Natural killer cell treated with Interleukin-12 subunit alpha and Interleukin-12 subunit beta and Interleukin-15 and Interleukin-18, amount 100 ng/mL, for 72 hours (primary cell): ENCODE measurements at places on chromosomes 5 and 9.

- DNase-seq = no peak
Observed at GRCh38 chr9:34582787-34583186, 6.7 kb downstream of the CNTFR start.

DNA sequence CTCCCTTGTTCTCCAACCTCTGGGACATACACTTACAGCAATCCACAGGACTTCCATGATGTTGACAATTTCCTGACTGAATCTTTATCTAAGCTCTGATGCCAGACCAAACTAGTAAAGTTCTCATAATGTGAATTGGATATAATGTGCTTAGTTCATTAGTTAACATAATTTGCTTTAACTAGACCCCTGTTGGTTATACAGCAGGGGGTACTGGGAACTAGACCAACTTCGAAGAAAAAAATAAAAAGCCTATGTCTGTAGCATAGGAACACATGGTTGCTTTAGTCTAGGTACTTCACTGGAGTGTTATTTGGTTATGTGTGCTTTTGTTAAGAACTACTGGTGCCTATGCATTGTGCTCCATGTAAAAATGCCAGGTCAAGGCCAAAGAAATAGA lies 173.8 kb downstream of the ADAMTS6 start:
- no peak for DNase-seq

DNA sequence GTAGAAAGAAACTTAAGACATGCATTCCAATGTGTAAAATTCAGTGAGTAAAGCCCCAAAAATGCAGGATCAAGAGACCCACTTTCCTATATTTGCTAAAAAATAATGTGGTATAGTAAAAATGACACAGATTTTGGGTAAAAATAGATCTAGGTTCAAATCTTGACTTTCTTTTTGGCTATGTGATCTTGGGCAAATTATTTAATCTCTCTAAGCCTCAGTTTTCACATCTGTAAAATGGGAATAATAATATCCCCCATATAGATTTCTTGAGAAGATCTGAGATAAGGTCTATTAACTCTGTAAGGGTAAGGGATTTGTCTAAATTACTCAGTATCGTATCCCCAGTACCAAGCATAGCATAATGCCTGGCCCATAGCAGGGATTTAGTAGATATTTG lies 172.3 kb downstream of the CARTPT start:
- no peak for DNase-seq

- DNase-seq = no peak
Observed at GRCh38 chr5:114434396-114435219, 72.7 kb downstream of the KCNN2 start.

DNA sequence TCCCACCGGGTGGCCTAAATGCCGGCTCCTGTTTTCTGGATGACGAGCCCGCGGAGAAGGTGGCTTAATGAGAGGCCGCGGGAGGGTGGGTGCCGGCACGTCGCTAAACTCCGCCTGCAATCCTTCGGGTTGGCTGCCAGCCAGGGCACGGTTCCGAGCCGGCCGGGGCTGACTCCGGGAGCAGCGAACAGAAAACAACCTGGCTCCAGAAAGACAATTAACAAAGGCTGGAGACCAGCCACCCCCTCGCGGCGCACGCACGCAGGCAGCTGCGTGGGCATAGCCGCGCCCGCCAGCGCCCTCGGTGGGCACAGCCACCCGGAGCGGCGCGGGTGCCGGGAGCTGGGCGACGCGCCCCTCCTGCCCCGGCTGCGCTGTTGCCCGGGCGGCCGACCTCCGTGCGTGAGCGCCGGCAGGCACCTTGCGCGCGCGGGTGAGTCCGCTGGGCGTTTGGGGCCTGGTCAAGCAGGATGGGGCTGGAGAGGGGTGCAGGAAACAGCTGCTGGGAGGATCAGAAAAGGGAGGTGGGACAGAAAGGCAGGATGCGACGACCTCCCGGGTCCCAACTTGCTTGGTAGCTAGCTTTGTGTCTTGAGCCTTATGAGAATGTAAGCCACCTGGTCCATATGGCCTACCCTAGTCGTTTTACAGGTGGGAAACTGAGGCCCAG lies at the start of gene ARHGEF37:
ARHGEF37 (plus strand) TSS at position 307 of the 670 bp plus-strand sequence. CDS start 16,272 bp downstream, outside the sequence.
- no peak for DNase-seq

DNA sequence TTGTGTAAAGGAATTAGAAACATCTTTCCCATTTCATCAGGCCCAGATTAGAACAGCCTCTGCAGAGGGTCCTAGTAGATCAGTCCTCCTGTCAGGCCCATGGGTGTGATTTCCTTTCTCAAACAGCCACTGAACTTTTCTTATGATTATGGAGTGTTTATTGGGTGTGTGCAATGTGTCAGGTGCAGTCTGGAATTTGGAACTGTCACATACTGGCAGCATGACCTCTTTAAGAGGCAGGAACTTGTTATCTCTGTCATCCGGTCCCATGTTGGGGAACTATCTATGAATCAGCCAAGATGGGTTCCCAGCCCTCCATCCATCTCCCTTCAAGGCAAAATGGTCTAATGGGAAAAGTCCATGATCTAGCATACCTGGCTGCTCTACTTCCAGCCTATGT lies 11.6 kb upstream of the MEGF9 start:
- DNase-seq = no peak

DNA sequence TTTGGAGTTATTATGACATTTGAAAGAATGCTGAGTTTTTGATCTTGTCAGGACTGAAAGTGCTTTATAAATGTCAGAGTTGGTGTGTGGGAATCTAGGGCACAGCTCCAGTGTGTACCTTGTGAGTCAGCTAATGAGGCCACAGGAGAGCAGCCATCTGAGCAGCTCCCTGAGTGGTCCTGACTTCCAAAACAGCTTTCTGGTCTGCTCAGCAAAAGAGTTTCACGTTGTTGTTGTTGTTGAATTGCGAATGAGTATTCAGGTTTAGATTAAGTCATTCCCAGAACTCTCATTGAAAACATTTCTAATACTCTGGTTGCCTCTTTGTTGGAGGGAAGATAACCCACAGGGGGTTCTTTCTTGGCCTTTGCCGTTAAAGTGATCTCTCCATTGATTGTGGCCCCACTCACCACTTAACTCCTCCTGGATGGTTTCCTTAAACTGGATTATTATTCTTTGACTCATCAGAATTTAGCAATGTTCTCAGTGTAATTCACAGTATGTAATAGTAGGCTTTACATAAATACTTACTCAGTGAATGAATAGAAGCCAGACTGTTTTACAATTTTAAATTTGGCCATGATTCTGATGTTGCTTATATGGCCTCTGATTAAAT lies 125.1 kb upstream of the SGCD start:
- DNase-seq = no peak

DNA sequence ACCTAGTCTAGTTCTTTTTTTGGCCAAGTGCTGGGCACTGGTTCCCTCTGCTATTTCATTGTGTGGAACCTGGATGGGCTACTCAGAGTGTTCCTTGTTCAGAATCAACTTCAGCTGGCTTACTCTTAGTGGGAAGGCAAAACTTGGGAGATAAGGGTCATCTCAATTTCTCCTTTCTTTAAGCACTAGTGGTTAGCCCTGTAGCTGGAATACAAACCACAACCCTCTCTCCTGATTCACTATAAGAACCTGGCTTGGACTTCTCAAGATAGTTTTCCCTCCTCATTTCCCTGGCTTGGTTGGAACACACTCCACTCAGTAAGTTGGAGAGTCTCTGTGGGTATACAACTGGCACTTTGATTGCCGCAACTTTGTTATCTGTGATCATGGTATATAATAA lies 35.1 kb downstream of the GRIA1 start:
- no peak for DNase-seq

GRCh38 chr9:133117271-133118178 lies 3.5 kb downstream of the RALGDS start:
- DNase-seq = no peak

DNA sequence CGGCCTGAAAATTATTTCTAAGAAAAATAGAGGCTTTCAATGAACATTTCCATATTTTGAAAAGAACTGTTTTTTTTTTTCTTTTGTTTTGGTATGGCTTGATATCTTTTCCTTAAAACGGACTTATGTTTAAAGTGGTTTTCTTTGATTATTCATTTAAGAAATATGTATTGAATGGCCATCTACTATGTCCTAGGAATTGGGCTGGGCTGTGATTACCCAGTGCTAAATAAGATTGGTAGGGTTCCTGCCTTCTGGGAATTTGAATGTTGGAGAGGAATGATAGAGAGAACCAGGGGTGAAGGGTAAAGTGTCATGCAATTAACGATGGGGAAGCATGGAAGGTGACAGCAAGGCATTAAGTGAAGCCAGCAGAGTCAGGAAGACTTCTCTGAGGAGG lies 33.2 kb downstream of the TNFSF8 start:
- DNase-seq = no peak

DNA sequence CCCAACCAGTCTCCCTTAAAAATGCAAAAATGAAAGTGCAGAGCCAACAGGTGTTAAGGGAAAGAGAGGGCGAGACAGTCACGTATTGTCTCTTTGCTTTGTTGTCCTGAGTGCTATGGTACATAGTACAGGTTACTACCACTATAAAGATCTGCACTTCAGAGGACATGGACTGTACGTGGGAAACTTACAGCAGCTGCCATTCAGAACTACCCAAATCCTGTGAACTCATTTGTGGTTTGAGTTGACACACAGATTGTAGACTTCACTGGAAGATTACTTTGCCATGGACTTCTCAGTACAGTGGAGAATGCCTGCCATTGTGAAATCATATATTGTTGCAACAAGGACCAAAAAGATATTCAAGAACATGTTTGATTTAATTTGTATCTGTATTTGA lies 34.8 kb downstream of the FBXO38 start:
- no peak for DNase-seq

GRCh38 chr9:131633491-131634031 lies 88.2 kb downstream of the PRRT1B start:
- no peak for DNase-seq

DNA sequence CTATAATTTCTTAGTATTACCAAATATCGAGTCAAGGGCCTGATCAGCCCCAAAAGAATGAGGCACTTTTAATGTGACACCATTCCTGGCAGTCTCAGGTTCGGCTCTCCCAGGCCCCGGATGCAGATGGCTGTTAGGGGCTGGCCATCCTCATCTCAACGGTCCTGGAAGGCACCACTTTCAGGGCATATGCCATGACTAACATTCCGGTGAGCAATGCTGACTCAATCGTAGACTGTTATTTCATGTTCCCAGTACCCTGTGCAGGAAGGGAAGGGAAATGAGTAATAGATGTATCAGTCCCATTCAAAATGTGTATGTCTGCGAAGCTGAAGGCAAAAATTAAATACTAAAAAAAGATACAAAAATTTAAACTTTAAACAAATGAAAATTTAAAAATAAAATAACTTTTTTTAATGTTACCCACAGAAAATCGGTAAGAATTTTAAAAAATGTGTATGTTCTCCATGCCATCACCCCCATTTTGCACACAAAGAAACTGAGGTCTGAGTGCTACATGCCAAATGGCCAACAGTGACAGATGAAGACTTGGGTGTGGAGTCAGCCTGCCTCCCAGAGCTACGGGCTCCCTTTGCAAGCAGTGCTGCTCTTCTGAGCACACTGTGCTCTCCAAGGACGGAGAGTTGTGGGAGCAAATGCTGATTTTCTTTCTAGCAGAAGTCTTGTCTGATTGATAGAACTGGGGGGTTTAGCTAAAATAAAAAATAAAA lies 79.0 kb downstream of the GLDC start:
- DNase-seq = no peak
